ENCODE measurements at places on chromosomes 5 and 9.
A peak's percentile ranks its signal among the peaks of the same experiment; 100 is the strongest.

- DNase-seq = peak; percentile 78
Measured at GRCh38 chr9:34651876-34652601, at the start of gene IL11RA. Gene IL11RA, plus strand, starts transcription at chr9:34652185. Its CDS starts 3,033 bp downstream, at chr9:34655218.

DNA sequence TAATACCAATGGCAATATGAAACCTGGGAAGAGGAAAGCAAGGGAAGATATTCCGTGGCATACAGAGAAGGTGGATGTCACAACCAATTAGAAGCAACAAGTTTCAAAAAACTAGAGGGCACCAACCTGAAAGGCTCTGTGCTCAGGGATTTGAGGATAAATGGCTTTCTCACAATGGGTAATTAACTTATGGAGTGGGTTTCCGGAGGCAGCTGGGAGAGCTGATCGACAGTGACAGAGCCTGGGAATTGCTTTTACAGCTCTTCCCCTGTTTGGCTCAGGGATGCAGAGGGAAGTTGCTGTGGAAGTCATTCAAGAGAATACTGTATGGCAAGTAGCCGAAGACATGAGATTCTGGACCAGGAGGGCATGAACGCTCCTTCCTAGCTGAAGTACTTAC lies 237.0 kb downstream of the KIF4B start:
- DNase-seq = no peak

GRCh38 chr9:5493679-5494511 lies 16.4 kb upstream of the PDCD1LG2 start:
- DNase-seq = peak; percentile 39

DNA sequence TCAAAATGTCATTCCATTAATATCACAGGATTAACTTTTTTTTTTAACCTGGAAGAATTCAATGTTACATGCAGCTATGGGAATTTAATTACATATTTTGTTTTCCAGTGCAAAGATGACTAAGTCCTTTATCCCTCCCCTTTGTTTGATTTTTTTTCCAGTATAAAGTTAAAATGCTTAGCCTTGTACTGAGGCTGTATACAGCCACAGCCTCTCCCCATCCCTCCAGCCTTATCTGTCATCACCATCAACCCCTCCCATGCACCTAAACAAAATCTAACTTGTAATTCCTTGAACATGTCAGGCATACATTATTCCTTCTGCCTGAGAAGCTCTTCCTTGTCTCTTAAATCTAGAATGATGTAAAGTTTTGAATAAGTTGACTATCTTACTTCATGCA lies 20.6 kb downstream of the PCA3 start:
- no peak for DNase-seq

- no peak for DNase-seq
Measured at GRCh38 chr5:160921423-160922285, 69.6 kb upstream of the ATP10B start.

GRCh38 chr5:144013816-144014215 lies 156.6 kb downstream of the YIPF5 start:
- DNase-seq = no peak

- no peak for DNase-seq
Measured at GRCh38 chr9:90891308-90892040, 89.9 kb downstream of the SYK start.

- DNase-seq = peak; percentile 5
Measured at GRCh38 chr5:7779019-7780005, 71.6 kb downstream of the CFAP90 start.

GRCh38 chr5:132019857-132020555 lies 8.5 kb upstream of the ACSL6 start:
- peak; percentile 93 for DNase-seq

GRCh38 chr5:1280177-1281037 lies 14.5 kb downstream of the TERT start:
- DNase-seq = no peak

- no peak for DNase-seq
Measured at GRCh38 chr5:64918083-64918482, 149.4 kb downstream of the CWC27 start.

DNA sequence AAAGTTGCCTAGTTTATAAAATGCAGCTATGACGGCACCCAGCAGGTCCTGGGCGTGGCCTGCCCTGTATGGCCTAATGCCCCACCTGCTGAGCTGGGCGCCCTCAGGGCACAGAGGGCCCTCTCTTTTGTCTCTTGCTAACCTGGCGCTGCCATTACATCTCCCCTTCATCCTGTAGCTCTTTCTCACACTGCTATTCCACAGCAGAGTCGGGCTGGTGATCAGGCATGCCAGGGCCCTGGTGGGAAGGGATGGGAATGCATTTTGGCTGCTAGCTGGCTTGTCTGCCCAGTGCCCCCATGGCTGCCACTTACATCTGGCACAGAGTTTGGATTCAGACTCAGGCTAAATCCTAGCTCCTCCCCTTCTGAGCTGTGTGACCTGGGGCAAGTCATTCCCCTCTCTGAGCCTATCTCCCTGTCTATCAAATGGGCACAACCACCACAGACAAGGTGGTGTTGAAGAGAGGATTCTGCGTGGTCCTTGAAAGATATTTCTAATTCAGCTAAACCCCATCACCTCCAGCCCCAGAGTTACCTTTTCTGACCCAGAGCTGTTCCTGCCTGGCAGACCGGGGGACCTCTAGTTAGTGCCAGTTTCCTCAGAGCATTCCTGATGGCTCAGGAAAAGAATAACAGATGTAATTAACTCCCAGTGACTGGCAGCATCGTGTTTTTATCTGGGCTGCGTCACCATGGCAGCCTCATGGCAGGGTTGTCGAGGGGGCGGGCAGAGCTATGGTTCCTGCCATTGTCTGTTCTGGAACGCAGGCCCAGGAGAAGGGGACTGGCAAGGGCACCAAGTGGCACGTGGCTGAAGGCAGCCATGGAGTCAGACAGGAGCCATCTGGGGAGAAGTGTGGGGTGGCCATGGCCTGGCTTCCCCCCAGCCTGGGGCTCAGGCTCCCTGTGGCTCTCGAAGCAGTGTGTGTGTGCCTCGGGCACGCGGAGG lies 6.3 kb downstream of the PRR7 start:
- DNase-seq = no peak

DNA sequence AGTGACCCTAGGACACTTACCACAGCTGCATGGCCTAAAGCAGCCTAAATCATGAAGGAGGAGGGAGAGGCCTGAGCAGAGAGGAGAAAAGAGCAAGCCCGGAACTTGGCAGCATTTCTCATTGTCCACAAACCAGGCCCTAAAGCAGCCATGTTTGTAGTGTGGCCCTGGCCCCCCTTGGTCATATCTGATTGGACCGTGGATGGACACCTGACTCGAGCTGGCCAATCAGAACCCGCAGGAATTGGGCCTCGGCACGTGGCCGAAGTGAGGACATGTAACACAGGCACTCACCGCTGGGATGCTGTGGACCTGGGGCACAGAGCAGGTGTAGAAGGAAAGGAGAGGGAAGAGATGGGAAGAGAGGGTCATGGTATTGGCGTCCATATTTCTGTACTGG lies 56.9 kb downstream of the ASS1 start:
- no peak for DNase-seq

GRCh38 chr5:148687427-148687826 lies 33.1 kb upstream of the HTR4 start:
- DNase-seq = no peak

- DNase-seq = no peak
Measured at GRCh38 chr5:172558076-172558976, 82.7 kb upstream of the NEURL1B start.

DNA sequence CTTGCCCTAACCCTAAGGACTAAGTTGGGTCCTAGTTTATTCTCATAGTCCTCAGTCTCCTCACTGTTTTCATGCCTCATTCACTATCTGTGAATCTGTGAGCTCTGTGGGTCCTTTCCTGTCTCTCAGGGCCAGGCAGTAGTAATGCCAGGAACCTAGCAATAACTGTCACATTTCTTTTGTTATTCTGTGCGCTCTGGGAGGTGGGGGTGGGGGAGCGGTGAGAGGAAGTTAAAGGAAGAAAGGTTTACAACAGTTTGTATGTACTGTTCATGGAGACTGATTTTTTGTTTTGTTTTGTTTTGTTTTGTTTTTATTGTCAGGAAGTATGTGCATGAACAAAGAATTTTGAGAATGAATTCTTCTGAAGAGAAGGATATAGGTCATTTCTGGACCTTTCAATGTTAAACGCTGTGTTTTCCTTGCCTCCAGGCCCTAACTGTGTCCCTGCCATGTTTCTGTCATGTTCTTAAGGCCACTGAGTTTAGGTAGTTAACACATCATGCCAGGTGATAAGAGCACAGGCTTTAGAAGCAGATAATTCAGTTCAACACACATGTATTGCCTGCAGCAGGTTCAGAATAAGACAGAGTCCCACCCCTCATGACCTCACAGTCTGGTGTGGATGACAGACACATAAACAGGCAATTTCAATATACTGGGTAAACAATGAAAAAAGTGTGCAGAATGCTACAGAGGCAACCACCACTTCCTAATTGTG lies 13.3 kb upstream of the FEM1C start:
- no peak for DNase-seq

DNA sequence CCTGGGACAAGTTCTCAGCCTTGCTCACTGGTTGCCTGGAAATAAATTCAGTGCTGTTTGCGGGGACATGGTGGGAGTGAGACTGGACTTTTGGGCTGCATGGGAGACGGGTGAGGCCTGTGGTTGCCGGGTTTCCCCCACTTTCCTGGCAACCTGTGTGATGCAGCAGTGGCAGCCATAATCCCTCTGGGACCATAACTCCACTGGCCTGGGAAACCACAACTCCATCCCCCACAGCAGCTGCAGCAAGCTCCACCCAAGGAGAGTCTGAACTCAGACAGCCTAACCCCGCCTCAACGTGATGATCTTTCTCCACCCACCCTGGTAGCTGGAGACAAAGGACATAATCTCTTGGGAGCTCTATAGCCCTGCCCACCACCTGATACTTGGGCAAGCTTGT lies 349.9 kb downstream of the PIK3R1 start:
- DNase-seq = no peak

- DNase-seq = no peak
Measured at GRCh38 chr5:6711409-6712141, 1.7 kb upstream of the TENT4A start.

DNA sequence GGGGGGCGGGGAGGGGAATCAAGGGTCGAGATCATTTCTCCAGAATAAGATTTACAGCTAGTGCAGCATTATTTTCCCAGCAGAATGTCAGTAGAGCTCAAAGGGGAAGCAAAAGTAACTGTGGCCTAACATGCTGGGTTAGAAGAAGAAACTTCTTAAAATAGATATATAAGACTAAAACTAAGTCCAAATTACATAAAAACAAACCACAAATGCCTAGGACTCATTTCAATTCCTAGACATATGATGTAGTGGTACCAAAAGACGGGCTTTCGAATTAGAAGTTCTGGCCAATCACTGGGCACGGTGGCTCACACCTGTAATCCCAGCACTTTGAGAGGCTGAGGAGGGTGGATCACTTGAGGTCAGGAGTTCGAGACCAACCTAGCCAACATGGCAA lies 20.8 kb upstream of the MELK start:
- DNase-seq = no peak

GRCh38 chr5:169142264-169142970 lies 158.5 kb downstream of the SLIT3 start:
- DNase-seq = no peak

DNA sequence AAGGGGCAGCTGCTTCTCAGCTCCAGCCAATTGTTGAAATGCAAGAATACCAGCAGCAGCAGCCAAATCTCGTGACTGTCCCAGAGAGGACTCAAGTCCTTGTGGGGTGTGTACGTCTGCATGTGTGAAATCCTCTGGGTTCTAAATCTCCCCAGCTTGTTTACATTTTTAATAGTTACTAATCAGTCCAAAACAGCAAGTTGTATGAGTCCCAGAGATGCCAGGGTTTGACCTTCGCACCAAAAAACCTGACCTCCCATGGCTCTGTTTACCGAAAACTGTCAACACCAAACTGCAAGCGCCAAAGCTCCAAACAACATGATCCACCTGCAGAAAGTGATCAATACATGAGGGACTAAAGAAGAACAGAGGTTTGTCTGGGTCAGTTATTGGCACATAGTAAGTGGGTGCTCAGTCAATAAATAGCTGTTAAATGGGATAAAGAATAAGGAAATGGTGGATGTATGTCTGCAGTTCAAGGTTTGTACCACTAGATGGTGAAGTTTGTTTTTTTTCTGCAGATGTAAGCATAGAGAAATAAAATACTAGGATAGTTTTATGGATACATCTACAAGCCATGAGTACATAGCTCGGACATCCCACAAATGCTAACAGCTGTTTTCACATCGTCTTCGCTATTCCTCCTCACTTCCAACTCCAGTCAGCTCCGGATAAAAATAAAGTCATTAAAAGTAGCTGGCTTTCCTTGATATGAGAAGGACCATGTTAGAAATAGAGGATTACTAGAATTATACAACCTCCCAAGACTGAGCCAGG lies 85.3 kb upstream of the ADRB2 start:
- no peak for DNase-seq
